NCI-H2107 (cell line): ENCODE measurements at places on chromosomes 2 and 18.

DNA sequence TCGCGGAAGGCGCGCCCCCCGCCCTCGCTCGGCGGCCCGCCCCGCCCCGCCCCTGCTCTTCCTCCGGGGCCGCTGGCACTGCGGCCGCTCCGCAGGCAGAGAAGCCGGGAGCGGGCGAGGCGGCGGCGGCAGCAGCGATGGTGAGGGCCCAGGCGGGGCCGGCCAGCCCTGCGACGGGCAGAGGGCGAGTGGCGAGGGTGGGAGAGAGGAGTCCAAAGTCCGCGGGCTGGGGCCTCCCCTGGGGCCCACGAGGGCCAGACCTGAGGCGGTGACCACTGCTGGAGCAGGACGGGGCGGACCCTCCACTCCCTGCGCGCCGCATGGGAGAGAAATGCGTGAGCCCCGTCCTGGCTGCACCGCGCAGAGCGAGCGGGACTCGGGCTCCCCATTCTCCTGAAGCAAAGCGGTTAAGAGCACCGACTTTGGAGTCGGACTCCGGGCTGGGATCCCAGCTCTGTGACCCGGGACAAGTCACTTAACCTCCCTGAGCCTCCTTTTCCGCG, at the start of gene VAMP5:
Gene VAMP5 (plus strand): TSS at position 78 of the 503 bp plus-strand sequence. CDS start 60 bp downstream, at position 138.
- no peak for DNase-seq

DNA sequence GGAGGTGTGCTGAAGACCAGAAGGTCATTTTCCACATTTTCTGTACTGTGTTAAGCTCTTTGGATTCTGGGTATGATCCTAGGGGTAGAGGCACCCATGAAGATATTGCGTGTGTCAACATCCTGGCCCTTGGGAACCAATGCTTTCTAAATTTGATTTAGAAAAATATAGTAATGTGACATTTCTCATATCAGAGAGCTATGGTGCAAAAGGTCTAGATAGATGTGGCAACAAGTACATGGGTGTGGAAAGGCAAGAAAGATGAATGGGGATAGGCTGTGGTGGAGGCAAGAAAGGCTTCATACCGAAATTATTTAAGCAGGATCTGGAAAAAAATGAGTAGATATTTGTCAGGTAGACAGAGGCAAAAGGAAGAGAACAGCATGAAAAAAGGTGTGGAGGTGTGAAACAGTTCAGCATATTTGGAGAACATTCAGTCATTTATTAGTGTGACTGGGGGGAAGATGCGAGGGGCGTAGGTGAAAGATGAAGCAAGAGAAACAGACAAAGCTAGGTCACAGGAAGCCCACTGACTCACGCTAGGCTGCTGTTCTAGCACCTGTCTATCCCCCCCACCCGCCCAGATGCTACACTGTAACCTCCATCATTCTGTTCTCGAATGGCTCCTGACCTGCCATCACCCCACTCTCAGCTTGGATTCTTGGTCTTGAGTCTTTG, 11.7 kb downstream of the DOK1 start:
- DNase-seq: no peak

- DNase-seq: no peak
Observed at GRCh38 chr2:136497709-136498108, 267.6 kb upstream of the THSD7B start.

DNA sequence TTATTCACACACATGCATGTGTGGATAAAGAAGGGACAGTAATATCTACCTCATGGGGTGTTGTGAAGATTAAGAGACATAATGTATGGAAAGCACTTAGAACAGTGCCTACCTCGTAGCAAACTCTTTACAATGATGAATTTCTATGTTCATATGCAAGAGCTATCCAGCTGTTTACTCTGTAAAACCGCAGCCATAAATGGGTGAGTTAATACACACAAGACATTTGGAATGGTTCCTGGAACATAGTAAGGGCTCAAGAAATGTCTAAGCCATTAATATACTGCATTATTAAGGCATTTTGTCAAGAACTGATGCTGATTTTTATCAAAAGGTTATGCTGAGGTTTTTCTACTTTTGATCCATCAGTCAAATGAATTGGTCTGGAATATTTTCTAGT, 1076.2 kb downstream of the TSN start:
- no peak for DNase-seq

DNA sequence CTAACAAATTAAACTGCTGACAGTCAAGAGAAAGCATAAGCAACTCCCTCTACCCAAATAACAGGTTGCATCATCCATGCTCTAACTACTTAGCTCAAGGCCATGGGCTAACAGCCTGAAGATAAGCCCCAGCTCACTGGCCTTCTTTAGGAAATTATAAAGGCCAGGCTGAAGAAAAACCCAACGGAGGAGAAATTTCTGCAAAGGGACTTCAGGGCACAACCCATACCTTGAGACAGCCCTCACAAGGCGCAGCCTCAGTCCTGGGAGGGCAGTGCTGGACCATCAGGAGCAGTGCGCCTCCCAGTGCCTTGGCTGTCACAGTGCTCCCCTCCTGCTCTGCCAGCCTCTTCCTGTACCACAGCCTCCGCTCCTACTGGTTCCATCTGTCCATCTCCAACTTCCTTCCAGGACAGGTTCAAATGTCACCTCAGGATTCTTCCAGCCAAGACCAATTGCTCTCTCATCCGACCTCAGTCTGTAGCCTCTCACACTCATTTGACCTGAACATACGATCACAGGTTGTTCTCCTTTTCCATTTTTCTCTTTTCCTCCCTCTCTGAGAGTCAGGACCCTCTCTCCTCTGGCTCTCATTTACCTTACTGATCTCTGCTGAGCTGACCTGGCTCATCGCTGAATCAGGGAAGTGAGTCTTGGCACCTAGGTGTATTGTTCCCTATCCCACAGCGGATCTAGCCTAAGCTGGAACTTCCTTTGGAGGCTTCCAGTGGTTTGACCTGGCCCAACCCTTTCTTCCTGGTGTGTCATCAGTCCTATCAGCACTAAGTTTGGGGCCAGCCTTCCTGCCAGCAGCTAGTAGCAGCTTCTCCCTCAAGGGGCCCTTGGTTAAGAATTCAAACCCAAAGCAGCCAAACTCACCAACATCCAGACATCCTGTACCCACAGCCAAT, 1.9 kb downstream of the MCFD2 start:
- DNase-seq: no peak

- DNase-seq: no peak
Observed at GRCh38 chr2:120988700-120989511, 253.2 kb downstream of the GLI2 start.

GRCh38 chr2:15120631-15121030, 440.5 kb downstream of the NBAS start:
- no peak for DNase-seq

DNA sequence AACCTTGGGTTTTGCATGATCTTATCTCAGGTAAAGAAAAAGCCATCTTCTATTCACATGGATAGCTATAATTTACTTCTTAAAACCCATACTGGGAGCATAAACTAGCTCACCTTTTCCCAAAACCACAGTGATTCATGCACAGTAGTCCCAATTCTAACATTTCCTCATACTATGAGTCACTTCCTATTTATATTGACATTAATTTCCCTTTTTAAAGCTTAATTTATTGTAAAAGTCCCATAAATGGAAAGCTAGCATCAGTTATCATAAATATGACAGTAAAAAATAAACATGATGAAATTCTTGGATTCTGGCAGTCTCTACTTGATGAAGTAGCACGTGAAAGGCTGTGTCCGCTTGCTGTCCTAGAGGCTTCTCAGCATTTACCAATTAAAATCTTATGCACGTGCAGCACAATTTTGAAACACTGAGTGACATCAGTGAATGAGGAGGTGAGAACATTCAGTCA, 180.1 kb downstream of the CDH2 start:
- DNase-seq: no peak

- no peak for DNase-seq
Observed at GRCh38 chr2:20507711-20508110, 60.8 kb downstream of the RHOB start.

DNA sequence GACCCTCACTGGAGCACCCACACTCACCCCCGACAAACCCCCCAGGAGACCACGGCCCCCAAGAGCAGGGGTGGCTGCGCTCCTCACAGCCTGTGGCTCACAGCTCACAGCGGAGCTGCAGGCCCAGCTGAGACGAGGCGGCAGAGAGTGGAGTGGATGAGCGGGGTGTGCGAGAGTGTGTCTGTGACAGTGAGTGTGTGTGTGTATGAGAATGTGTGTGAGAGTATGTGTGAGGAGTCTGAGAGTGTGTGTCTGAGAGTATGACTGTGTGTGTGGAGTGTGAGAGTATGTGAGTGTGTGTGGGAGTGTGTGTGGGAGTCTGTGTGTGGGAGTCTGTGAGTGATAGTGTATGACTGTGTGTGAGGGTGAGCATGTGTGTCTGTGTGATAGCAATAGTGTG, 55.3 kb upstream of the ID2 start:
- DNase-seq: no peak

- no peak for DNase-seq
Observed at GRCh38 chr2:187532333-187533120, 21.7 kb downstream of the TFPI start.

DNA sequence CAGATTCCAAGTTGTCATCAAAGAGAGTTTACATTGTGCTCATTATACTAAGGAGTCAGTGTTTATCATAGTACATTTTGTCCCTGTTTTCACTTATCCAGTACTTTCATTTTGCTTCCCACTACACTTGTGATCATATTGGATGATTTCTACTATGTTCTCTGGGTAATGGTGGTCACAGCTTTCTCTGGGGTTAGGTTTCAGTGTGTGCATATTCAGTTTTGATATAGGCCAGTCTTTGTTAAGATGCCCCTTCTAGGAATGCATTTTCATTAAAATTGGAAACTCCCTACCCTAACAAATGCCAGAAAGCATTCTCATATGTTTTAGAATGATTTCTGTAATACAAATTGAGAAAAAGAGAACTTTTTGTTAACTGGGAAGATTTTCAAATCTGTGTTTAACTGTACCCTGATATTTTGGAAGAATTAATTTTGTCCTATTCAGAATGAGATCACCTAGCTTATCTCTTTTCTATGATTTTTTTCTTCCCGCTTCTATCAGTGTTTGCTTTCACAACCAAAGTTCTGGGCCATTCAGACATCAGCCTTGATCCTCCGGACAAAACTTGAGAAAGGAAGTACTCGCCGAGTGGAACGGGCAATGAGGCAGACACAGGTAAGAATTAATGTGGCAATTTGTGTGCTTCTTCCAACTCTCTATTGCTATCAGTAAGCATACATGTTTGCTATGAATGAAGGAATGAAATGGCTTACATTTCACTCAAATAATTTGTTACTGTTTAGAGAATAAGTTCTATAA, 74.6 kb downstream of the TTC27 start:
- DNase-seq: no peak

DNA sequence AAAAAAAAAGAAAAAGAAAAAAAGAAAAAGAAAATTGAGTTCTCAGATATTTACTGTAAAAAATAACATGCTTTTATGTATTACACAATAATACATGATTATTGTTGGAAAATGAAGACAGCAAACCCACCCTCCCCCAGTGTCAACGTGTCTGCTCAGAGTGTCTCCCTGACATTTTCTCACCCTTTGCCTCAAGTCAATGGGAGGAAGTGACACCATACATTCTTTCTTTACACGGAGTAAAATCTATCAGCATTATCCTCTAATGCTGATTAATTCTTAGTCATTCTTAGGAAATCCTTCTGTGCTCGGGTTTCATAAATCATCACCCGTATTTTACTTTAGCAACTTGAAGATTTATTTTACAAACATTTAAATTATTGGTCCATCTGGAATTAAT, 32.0 kb downstream of the CTAGE1 start:
- no peak for DNase-seq

DNA sequence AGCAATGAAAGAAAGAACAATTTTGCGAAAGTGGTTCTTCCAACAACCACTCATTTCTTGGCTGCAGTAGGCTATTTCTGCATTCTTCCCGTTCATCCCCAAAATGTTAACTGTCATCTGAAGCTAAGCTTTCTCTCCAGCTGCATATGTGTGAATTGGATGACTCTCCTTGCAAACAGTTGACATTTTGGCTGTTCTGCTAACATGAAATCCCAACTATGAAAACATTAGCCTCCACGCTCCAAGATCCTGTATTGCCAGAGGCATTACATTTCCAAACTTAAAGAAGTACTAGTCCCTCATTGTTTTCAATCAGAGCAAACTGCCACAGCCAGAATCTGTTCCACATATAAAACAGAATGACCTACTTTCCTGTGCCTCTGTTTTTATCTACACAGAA, 88.5 kb downstream of the TGIF1 start:
- DNase-seq: no peak

- peak; percentile 5 for DNase-seq
Observed at GRCh38 chr2:39593439-39594393, 72.0 kb upstream of the TMEM178A start.

DNA sequence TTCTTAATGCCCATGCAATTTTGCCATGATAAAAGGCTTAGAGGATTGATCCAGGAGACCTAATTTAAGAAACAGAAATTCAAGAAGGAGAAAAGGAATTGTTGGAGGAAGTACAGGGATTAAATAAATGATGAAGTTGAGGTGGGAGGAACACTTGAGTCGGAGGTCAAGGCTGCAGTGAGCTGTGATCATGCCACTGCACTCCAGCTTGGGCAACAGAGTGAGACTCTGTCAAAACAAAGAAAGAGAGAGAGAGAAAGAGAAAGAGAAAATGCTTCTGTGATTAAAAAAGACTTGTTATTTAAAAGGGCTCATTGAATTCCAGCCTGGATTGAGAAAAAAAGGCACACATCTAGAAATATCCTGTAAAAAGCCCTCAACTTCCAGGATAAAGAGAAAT, 123.2 kb downstream of the B3GNT2 start:
- DNase-seq: no peak

GRCh38 chr2:54624591-54625071, 98.8 kb upstream of the EML6 start:
- no peak for DNase-seq

- DNase-seq: no peak
Observed at GRCh38 chr2:233011268-233011650, 1.8 kb downstream of the NGEF start.

- no peak for DNase-seq
Observed at GRCh38 chr2:109463891-109464290, 149.9 kb downstream of the SEPTIN10 start.

DNA sequence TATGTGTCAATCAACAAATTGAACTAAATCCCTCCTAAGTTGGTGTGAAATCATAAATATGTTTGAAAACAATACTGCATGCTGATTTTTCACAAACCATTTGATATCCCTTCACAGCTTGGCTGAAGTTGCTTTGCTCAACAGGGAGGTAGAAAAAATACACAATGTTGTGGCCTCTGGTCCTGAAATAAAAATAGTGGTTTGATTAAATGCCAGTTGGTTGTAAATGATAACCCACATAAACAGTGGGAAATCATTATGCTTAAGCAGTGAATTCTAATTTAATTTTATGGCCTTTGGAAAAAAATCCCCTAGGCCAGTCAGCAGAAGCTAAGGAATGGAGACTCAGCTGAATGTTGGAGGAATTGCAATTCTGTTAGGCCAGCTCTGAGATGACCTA, 359.4 kb upstream of the CWC22 start:
- DNase-seq: no peak

DNA sequence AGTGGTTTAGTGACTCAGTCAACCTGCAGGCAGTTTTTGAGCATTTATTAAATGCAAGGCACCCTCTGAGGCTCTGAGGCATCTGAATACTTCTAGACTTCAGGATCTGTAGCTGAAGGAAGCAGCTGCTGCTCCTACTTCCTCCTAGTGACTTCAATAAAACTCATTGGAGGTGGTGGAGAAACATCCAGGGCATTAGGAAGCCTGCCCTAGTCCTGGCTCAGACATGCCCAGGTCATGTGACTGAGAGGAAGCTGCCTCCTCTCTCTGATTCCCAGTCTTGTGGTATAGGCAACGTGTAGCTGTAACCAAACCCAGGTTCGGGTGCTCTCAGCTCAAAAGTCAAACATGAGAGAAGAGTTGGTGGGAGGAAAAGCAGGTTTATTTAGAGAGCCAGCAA, 287.2 kb upstream of the GYPC start:
- DNase-seq: no peak

- DNase-seq: no peak
Observed at GRCh38 chr2:9769171-9770005, 73.9 kb upstream of the TAF1B start.
